Globus pallidus (tissue), 1 donor: ENCODE measurements at places on chromosomes 11 and 22.

DNA sequence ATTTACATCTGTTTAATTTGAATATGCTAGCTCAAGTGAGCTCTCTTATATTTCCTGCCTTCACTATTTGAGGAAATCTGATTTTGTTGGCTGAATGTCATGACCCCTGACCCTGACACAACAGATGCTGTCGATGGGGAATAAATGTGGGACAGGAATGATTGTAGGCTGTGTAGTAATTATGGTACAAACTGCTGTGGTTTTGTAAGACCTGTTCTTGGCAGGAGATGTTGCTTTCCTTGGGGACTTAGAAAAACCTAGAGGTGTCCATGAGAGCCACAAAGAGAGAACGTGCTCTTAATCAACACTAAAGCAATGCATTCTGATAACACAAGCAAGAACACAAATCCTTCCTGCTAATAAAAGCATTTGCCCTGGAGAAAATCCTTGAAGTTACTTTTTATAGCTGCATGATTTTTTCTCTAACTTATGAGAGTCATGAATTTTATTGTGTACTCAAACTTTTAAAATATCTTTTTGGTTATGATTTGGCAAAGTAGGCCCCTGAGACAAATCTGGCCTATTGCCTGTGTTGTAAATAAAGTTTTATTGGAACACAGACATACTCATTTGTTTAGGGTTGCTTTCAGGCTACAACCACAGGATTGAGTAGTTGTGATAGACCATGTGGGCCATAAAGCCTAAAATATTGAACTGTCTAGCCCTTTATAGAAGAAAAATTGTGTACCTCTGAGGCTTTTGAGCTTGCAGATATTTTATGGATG, 90.2 kb downstream of the DDX10 start:
- no peak for DNase-seq

GRCh38 chr11:76265771-76266241, 59.5 kb upstream of the WNT11 start:
- no peak for DNase-seq

DNA sequence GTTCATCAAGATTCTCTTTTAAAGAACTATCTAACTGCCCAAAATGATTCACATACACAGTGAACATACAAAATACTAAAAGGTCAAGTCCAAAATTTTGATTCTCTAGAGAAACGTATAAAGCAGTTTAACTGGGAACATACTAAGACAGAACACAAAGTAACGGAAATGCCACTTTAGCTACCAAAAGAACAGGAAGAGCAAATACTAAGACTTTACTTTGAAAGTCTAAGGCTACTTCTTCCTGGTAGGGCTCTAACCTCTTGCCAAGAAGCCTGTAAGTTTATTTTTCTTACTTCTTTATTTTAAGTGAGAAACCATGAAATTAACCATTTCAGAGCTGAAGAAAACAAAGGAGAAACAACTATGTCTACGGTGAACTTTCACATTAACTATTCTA, 6.2 kb downstream of the PICALM start:
- DNase-seq: peak; percentile 42

DNA sequence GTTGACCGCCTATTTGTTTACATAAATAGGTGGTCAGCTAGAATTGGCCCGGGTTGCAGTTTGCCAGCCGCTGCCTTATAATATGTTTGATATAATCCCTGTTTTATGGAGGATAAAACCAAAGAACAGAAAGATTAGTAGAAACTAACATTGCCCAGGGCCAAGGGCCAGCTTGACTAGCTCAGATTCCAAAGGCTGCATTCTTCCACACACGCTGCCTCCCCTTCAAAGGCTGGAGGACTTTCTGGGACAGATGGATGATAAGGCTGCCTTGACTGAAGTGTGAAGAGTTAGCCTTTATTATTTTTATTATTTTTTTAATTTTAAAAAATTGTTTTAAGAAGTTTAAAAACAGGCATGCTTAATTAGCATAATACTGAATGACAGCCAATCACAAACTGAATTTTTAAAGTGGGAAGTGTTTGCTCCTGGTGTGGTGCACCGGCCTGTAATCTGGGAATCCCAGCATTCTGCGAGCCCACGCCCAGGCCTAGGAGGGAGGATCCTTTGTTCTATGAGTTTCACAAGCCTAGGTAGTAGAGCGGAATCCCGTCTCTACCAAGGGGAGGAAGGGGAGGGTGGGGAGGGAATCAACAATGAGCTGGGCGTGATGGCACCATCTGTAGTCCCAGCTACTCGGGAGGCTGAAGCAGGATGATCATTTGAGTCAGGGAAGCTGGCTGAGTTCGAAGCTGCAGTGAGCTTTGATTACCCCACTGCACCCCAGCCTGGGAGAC, 114.9 kb downstream of the NAV2 start:
- DNase-seq: no peak

DNA sequence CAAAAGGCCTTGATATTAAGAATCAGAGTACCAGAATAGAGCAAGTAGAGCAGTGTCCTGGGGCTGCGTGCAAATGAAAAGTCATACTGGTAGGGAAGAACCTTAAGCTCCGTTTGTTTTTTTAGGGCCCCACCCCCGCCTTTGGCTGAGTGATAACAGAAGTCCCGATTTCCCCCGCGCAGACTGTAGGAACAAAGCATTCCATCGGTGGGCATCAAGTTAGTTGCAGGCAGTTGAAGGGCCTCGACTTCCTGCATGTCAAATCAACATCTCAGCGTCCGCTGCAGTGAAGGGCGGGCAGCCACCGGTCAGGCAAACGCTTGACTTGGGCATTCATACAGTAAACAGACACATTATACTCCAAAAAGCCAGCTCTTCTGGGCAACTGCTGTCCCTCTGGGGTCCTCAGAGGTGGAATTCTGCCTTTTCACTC, 11.7 kb downstream of the LRP4 start:
- DNase-seq: peak; percentile 70

DNA sequence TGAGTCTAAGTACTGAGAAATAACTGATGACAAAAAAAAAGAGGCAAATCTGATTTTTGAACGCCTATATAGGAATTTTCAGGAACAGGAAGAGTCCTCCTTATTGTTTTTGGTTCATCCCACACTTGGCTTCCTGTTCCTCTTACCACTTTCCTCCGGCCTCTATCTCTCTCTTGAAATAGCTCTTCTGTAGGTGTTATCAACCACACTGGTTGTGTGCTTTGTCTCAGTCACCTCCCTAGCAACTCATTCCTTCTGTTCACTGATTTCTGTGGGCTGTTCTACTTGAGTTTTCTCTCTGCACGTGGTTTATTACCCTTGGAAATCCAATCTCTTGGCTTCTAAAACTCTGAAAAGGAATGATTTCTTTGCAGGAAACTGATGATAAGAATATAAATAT, 78.7 kb upstream of the C11orf87 start:
- no peak for DNase-seq

GRCh38 chr22:16965560-16965959, 42.5 kb downstream of the GAB4 start:
- DNase-seq: no peak

DNA sequence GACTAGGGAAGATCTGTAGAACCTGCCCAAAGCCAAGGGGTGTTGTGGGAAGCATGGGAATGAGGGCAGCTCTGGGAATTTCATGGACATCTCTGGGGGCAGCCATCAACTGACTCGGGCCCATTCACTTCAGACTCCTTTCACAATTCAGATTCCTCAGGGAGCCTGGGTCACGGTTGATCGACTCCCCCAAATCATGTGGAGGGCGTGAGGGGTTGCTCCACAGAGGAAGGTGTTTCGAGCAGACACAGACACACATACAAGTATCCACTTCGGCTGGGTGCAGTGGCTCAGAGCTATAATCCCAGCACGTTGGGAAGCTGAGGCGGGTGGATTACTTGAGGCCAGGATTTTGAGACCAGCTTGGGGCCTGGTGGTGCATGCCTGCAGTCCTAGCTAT, 15.7 kb downstream of the STX3 start:
- DNase-seq: no peak

- DNase-seq: peak; percentile 30
Observed at GRCh38 chr11:61654397-61654829, 25.8 kb upstream of the DAGLA start.

DNA sequence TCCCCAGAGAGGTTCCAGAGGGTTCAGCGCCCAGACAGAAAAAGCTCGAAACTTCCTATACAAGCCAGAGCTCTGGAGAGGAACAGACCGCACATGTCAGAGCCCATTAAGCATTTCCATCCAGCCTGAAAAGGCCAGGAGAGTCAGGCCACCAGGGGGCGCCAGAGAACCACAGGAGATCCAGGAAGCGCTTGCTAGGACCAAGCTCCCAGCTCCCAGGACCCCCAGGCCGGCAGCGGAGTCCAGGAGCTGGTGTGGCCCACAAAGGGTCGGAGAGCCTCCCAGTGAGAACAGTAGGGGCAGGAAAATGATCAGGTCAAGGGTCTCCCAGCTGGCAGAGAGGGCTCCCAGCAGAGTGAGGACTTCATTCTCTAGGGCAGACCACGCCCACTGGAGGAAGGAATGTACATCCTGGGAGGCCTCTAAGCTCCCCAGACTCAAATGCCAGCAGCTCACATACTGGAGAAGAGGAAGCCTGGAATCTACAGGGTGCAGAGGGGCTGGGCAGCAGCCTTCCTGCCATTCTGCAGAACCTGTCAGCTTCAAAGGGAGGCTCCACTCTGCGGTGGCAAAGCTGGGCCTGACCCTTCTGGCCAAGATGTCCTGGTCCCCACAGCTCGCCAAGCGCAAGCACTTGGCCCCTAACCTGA, 2.1 kb upstream of the MEI1 start:
- peak; percentile 82 for DNase-seq

DNA sequence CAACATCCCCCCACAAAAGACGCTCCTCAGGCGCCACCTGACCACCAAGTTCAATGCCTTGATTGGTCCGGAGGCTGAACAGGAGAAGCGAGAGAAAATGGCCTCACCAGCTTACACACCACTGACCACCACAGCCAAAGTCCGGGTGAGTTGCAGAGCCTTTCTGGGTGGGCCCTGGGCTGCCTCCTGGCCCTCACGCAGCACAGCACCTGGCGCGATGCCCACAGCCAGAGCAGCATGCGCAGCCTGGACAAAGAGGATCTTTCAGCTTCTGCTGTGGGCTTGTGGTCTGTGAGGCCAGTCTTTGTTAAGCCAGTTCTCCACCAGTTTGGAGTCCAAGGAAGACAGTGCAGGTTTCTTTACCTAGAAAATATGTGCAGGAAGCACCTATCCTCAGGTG, 21.6 kb downstream of the CYB5R2 start:
- DNase-seq: peak; percentile 93

GRCh38 chr11:31464436-31464835, 45.0 kb downstream of the IMMP1L start:
- DNase-seq: no peak

GRCh38 chr11:15186146-15186545, 71.4 kb downstream of the INSC start:
- DNase-seq: no peak

DNA sequence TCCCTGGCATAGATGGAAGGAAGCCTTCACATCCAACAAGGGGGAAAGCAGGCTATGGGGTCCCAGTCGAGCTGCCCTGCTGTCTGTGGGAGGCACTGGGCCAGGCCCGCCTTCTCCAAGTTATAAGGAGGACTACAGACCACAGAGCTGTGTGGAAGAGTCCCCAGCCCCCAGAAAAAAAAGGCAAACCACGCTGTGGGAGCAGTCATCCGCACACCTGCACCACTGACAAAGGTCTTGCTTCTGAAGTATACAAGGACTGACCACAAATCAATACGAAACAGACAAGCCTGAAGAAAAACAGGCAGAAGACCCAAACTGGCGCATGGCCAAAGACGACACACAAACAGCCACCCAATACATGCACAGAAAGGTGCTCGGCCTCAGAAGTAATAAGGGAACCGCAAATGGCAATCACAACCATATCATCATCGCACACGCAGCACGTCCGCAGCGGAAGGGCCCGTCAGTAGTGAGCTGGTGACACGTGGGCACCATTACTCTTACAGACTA, 384.1 kb downstream of the CTTN start:
- DNase-seq: no peak

DNA sequence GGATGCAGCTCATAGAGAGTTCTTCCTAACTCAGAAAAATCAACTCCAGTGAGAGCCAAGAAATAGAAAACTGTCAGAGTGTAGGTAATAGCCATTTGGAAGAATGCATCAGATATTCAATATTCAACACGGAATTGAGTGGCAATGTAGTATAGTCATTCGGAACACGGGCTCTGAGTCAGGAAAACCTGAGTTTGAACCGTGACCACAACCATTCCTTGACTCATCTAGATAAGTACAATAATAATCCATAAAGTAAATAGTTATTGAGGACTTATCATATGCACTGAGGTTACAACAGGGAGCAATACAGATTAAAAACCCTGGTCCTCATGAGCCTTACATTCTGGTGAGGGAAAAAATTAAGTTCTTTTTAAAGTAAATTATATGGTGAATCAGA, 62.6 kb upstream of the PHF21A start:
- DNase-seq: no peak

- DNase-seq: no peak
Observed at GRCh38 chr11:94521684-94522083, 9.4 kb downstream of the C11orf97 start.

DNA sequence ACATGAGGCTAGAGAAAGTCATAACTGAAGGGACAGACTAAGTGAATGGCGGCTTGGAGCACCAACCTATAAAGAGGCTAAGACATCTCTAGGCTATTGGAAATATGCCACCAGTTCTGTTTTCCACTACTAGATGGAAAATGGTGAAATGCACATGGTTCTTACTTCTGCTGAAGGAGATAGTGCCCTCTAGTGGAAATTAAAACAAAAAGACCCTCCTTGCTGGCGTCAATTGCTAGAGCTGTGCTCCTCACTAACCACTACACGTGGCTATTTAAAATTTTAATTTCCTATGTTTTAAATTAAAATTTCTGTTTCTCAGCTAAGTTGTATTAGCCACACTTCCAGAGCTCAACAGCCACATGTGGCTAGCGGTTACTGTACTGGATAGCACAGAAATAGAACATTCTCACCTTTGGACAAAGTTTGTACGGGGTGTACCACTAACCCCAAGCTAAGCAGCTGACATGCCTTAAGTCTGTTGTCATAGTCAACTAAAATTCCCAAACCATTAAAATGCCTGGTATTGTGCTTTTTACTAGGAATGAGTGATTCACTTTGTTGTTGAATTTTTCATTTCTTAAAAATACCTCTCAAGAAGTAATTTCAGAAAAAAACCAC, 34.1 kb upstream of the CALCA start:
- no peak for DNase-seq

DNA sequence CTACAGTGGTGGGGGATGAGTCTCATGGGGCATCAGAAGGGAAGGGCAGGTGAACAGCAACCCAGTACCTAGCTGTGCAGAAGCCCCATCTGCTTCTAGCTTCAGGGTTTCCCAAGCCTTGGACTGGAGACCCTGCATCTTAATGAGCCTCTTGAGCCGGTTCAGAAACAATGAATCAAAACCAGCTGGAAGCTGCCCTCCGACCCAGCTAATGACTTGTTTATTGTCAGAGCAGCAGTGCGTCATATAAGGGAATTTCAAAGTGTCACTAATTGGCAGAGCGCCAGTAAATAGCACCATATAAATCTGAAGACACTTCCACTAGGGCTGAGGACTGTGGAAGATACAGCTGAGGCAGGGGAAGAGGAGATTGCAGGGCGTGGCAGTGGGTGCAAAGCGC, 57.5 kb downstream of the RPUSD4 start:
- no peak for DNase-seq
